ENCODE measurements at places on chromosomes 1 and 21.

DNA sequence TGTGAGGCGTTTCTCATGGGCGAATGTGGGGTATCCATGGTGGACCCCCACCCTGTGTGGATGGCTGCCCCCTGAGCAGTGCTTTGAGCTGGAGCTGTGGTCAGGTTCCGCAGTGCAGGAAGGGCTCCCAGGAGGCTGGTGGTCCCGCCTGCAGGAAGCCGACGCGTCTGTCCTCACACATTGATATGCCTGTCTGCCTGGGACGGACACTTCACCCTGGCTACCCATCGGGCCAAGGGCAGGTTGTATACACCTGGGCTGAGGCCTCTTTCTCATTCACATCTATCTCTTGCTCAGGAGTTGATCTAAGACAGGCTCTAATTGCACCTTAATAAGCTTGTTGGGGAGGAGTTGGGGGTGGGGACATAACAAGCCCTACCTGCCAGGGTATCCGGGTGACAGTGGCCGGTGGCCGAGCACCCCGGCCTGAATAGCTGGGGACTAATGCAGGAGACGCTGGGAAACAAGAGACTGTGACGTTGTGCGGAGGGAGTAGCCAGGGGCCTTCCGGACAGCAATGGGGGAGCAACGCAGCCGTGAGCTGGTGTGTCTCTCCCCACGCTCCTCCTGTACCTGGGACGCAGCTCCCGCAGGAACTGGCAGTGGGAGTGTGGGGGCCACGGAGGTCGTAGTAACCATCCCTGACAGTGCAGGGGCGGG, 21.7 kb downstream of the PDXK start:
- DNase-seq, result no peak

GRCh38 chr1:171807556-171807955, 26.1 kb downstream of the METTL13 start:
- no peak for DNase-seq

GRCh38 chr1:214002060-214002459, 14.3 kb downstream of the PROX1 start:
- no peak for DNase-seq

- DNase-seq, result no peak
Observed at GRCh38 chr1:221449801-221450470, 292.0 kb downstream of the DUSP10 start.

GRCh38 chr1:7087888-7088287, 302.6 kb downstream of the CAMTA1 start:
- DNase-seq, result no peak

DNA sequence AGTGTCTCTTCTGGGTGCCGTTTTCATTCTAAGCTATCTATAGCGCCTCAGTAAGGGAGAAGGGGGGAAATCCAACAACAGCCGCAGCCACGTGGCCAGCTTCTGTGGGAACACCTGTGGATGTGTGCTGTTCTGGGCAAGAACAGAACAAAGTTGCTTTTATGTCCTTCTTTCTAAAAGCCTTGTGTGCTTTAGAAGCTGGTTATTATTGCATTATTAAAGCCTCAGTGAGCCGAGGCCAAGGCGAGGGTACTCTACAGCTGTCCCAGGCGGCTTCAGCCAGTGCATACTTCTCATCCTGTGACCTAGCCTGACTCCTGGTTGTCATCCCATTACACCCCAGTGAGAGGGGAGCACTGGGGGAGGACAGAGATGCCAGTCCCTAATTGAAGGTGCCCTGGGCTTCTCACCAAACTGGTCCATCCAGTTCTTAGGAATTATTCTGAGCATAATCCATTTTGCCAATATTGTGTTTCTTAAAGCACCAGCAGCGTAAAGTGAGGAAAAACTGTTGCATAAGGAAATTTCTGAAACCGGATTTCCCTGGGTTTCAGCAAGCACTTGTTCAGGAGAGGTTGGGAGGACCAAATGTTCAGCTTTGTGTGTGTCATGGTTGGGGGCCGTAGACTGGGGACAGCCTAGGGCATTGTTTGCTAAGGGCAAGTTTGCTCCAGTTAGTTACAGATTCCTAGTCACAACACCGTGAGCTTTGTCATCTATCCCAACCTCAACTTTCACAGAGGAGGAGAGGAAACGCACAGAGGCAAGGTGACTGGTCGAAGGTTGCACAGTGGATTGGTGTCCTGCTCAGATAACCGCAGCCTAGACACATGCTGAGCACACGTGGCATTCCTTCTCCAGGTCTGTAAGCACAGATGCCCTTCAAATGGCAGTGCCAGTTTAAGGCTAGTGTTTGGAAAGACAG, 61.0 kb upstream of the ATP1A1 start:
- no peak for DNase-seq

DNA sequence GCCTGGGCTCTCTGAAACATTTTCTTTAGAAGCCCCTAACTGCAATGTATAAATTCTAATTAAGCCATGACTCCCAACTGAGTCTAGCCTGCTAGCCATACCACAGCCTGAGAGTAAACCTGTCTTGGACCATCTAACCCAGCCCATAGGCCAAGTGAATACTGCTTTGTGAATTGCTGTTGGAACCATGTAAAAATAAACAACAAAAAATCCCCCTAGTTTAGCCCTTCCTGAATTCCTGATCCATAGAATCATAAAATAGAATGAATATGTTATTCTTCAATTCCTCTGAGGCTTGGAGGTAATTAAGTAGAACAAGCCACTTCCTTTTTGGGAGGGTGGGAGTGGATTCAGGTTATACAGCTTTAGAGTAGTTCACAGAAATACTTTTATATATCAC, 1496.4 kb downstream of the MRPL39 start:
- no peak for DNase-seq

- peak; percentile 30 for DNase-seq
Observed at GRCh38 chr1:111399792-111400610, 27.5 kb downstream of the OVGP1 start.

- no peak for DNase-seq
Observed at GRCh38 chr21:32920474-32920873, 105.3 kb upstream of the OLIG2 start.

DNA sequence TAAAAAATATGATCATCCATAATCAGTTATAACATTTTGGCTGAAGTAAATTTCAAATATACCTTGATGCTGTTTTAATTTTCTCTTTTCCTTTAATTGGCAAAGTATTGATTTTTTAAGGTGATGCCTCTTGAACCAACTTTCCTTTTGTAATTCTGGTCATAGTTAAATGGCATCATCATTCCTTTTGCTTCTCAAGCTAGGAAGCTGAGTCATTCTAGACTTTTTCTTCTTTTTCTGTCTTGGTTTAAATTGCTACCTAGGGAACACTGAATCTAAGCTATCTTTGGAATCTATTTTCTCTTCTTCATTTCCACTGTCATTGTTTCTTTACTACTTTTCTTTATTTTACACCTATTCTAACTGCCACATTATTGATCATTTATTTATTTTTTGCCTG, 162.7 kb downstream of the HMCN1 start:
- DNase-seq, result no peak

GRCh38 chr1:166064313-166064926, 102.4 kb downstream of the FAM78B start:
- no peak for DNase-seq

- no peak for DNase-seq
Observed at GRCh38 chr21:26756491-26757159, 88.6 kb downstream of the ADAMTS1 start.

- no peak for DNase-seq
Observed at GRCh38 chr1:114833421-114833820, 21.2 kb upstream of the SYCP1 start.

- DNase-seq, result no peak
Observed at GRCh38 chr1:148363439-148363810, 119.7 kb downstream of the PPIAL4G start.

GRCh38 chr1:113242481-113242880, 147.8 kb upstream of the MAGI3 start:
- DNase-seq, result no peak

GRCh38 chr1:204074274-204075138, 1.6 kb downstream of the SOX13 start:
- DNase-seq, result no peak

DNA sequence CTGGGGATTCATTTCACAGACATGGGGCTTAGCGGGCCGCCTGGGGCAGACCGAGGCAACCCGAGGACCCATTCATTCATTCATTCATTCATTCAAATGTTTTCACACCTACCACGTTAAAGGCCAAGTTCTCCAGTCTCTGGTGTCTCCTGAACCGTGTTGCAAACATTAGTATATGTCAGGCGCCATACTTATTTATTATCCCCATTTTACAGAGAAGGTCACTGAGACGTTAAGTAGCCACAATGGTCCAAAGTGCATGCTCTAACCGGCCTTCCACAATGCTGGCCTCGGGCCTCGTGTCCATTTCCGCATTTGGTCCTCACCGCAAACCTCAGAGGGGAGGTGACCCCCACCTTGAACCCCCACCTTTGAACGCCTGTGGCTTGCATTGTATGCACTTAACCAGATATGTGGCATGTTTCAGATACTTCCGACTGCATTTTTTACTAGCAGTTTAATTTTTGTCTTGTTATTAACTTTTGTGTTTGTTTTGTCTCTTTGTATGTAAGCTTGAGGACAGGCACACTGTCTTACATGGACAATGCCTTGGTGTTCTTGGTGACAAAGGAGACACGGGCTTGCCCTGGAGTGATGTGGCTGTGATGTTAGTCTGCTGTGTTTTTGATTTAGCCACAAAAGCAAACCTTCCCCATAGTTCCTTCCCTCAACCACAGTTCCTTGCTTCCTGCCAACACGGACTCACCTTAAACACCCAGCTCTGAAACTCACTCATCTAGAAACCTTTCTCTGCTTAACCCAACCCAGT, 1.2 kb upstream of the IFFO2 start:
- no peak for DNase-seq

- DNase-seq, result no peak
Observed at GRCh38 chr1:41883507-41883906, 35.2 kb downstream of the HIVEP3 start.

- no peak for DNase-seq
Observed at GRCh38 chr1:37622131-37622530, 12.6 kb downstream of the RSPO1 start.
